Neural progenitor cell (in vitro differentiated cells): ENCODE measurements at places on chromosomes 5 and 9. TPM values are rescaled to one million over a fixed set of nuclear protein-coding genes. Genes with fewer than 3 reads are reported as not detected.

Gene PCDHGC5
- 0.43 and 1.3 TPM in 2 replicates for total RNA-seq

Gene ADAMTS19
- total RNA-seq = 11.1 and 23.3 TPM in 2 replicates

Gene HARS2
- 30.6 and 34.1 TPM in 2 replicates for total RNA-seq

Gene RCL1
- 17.9 and 19.5 TPM in 2 replicates for total RNA-seq

Gene SPATA31E1
- not detected in 2 replicates for total RNA-seq

- DNase-seq = no peak
- H3K27me3 ChIP-seq = no peaks in the 10 kb centered on the region
- H3K36me3 ChIP-seq = no peaks in the 10 kb centered on the region
- H3K4me1 ChIP-seq = no peaks in the 10 kb centered on the region
- no peak overlapping the region for H3K4me3 ChIP-seq
- no peak overlapping the region for H3K27ac ChIP-seq
These were observed 589.1 kb downstream of the MTRR start for GRCh38 chr5:8458038-8458383.

DNA sequence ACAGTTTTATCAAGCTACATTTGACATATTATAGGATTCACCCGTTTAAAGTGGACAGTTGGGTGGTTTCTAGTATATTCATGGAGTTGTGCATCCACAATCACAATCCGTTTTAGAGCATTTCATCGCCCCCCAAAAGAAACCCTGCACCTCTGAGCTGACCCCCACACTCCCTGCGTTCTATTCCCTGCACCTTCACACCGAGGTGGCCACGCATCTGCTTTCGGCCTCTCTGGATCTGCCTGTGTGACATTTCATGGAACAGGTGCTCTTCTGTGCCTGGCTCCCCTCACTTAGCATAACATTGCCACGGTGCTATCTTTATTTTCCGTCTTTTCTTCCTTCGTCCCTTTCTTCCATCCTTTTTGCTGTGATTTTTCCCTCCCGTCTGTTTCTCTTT, 32.7 kb downstream of the HRH2 start:
- H3K4me3 ChIP-seq = no peak overlapping the region
- no peaks in the 10 kb centered on the region for H3K27me3 ChIP-seq
- H3K36me3 ChIP-seq = no peaks in the 10 kb centered on the region
- no peak overlapping the region for H3K27ac ChIP-seq
- peaks cover 6% of the 10 kb centered on the region for H3K4me1 ChIP-seq

GRCh38 chr9:98317134-98317857, 61.8 kb upstream of the TBC1D2 start:
- H3K27ac ChIP-seq = no peak overlapping the region
- H3K27me3 ChIP-seq = no peaks in the 10 kb centered on the region
- H3K4me1 ChIP-seq = no peaks in the 10 kb centered on the region
- H3K36me3 ChIP-seq = no peaks in the 10 kb centered on the region
- DNase-seq = no peak

DNA sequence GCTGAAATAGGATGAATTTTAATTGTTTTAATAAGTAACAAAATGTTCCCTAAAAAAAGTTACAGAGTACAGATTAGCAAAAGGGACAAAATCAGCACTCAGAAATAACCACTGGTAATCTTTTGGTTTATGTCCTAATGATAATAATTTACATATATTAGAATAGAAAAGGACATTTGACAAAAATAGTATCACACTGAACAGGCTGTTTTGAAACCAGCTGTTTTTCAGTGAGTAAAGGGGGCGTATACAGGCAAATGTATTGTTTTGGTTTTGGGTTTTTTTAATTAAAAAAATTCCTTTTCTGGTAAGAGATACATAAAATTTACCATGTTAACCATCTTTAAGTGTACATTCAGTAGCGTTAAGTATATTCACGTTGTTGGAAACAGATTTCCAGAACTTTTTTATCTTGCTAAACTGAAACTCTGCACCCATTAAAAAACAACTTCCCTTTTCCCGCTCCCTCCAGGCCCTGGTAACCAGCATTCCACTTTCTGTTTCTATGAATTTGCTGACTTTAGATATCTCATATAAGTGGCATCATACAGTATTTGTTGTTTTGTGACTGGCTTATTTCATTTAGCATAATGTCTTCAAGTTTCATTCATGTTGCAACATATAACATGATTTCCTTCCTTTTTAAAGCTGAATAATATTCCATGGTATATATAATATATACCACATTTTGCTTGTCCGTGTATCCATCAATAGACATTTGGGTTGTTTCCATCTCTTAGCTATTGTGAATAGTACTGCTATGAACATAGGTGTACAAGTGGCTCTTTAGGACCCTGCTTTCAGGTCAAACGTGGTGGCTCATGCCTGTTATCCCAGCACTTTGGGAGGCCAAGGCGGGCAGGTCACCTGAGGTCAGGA, 20.6 kb upstream of the LARP1 start:
- no peak for DNase-seq
- H3K36me3 ChIP-seq = no peaks in the 10 kb centered on the region
- H3K27ac ChIP-seq = no peak overlapping the region
- H3K27me3 ChIP-seq = no peaks in the 10 kb centered on the region
- no peak overlapping the region for H3K4me3 ChIP-seq

DNA sequence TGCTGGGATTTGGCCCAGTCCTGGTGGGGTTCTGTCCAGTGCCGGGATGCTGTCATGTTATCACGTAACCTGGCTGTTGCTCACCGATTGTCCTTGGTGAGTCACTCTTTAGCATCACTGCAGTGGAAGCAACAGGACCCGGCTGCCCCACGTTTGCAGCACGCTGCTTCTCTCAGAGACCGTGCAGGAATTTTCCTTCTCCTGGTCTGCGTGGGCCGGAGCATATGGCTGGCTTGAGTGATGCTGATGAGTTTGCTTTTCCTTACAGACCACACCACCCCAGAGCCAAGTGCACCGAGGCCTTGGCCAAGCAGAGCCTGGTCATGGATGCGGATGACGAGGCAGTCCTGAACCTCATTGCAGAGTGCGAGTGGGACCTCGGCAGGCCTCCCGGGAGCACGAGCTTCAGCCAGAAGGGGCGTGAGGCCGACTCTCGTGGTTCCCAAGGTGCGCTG, 21.4 kb downstream of the CEP72 start:
- H3K4me3 ChIP-seq = no peak overlapping the region
- peak; percentile 22 for DNase-seq
- peaks cover 2% of the 10 kb centered on the region for H3K36me3 ChIP-seq
- no peaks in the 10 kb centered on the region for H3K4me1 ChIP-seq
- no peaks in the 10 kb centered on the region for H3K27me3 ChIP-seq

- H3K4me3 ChIP-seq = no peak overlapping the region
- no peak overlapping the region for H3K27ac ChIP-seq
- H3K4me1 ChIP-seq = no peaks in the 10 kb centered on the region
These were observed 49.5 kb upstream of the COL15A1 start for GRCh38 chr9:98894171-98894570.

DNA sequence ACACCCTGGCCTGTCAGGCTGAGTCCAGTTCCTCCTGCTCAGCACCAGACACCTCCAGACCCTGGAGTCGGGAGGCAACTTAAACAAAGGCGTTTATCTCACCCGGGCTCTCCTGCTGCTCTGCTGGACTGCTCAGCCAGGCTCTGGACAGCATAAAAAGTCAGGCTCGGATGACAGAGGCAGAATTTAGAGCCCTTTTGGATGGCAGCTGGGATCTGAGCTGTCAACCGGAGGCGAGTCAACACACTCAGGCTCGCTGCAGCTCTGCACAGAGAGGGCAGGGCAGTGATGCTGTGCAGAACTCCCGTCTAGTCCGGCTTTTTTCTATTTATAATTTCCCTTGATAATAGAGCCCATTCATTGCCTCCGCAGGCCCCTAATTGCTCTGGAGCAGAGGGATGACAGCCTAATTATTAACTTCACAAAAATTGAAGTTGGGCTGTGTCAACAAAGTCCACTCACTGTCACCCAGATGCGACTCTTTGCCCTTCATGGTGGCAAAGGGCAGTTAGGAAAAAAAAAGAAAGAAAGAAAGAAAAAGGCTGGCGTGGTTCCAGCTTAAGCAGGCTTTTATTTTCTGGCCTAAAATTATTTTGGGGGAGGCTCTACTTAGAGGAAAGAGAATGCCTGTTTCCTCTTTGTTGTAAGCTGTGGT, 37.6 kb downstream of the STC2 start:
- H3K4me1 ChIP-seq = peaks cover 50% of the 10 kb centered on the region
- H3K27ac ChIP-seq = peak overlapping the region; percentile 36
- DNase-seq = peak; percentile 49
- H3K27me3 ChIP-seq = no peaks in the 10 kb centered on the region
- no peaks in the 10 kb centered on the region for H3K36me3 ChIP-seq
- no peak overlapping the region for H3K4me3 ChIP-seq

DNA sequence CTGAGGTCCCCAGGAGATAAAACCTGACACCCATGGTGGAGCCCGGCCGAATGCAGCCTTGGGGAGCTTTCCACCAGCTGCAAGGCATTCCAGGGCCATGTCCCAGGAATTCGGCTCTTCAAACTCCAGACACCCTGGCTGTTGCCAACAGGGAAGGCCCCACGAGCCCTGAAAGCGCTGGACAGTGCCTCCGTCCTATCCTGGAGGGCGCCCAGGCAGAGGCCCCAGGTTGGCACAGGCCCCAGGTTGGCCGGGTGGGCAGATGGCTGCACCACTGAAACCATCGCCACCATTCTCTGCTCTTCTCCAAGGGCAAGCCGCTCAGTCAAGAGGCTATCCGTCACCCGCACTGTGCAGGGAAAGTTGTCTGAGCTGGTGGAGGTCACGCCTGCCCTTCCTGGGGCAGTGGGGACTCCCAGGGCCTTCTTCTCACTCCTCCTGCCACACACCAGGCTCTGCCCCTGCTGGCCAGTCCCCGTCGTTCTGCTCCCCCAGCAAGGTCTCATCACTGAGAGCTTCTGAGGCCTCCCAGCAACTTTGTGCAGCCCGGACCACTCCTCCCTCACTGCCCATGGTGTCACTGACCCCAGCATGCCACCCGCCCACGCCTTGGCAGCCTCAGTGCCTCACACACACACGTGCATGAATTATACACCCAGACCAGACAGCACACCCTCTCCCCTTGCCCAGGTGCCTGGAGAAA, 21.2 kb downstream of the SLC6A3 start:
- H3K36me3 ChIP-seq = no peaks in the 10 kb centered on the region
- no peaks in the 10 kb centered on the region for H3K4me1 ChIP-seq
- H3K27ac ChIP-seq = no peak overlapping the region
- DNase-seq = no peak
- no peak overlapping the region for H3K4me3 ChIP-seq
